Psoas muscle (tissue), 8 donors: ENCODE measurements at places on chromosomes 13 and 19. TPM values are rescaled to one million over a fixed set of nuclear protein-coding genes. Genes with fewer than 3 reads are reported as not detected.

- H3K27ac ChIP-seq = no peak overlapping the region
- H3K36me3 ChIP-seq = no peaks in the 10 kb centered on the region
- H3K4me1 ChIP-seq = no peaks in the 10 kb centered on the region
- no peaks in the 10 kb centered on the region for H3K27me3 ChIP-seq
- no peak for DNase-seq
Observed at GRCh38 chr13:82165396-82166174, 1716.7 kb downstream of the SLITRK1 start.

DNA sequence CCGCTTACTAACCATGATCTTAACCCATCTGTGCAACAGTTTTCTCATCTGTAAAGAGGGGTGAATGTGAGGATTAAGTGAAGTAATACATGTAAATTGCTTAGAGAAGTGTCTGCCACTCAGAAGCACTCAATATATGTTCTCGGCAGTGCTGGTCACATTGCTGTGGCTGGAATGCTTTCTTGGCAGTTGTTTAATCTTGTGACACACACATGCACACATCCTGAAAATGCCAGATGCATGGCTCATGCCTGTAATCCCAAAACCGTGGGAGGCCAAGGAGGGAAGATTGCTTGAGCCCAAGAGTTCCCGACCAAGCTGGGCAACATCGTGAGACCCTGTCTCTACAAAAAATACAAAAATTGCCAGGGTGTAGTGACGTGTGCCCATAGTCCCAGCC, 4.9 kb upstream of the DMKN start:
- H3K4me3 ChIP-seq = no peak overlapping the region
- H3K36me3 ChIP-seq = no peaks in the 10 kb centered on the region
- H3K27ac ChIP-seq = no peak overlapping the region
- no peak for DNase-seq
- H3K27me3 ChIP-seq = no peaks in the 10 kb centered on the region

DNA sequence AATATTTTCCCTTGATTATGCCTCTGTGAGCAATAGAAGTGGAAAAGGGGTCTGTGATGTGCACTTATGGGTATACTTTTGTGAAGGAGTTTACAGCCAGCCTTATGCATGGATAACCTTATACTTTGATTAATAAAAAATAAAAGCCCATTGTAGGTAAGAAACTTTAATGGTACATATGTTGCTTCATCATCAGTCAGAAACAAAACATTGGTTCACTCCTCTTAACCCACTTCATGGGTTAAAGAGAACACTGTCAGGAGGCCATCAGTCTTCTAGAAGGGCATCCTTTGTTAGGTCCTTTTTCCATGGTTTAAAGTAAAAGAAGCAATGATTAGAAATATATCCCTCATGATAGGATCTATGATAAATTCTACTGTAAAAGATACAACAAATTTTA, 952.1 kb upstream of the MIR17HG start:
- H3K27me3 ChIP-seq = no peaks in the 10 kb centered on the region
- H3K27ac ChIP-seq = no peak overlapping the region
- no peaks in the 10 kb centered on the region for H3K36me3 ChIP-seq
- H3K4me3 ChIP-seq = no peak overlapping the region
- H3K4me1 ChIP-seq = no peaks in the 10 kb centered on the region
- DNase-seq = no peak

GRCh38 chr13:63291701-63292100, 1876.1 kb upstream of the PCDH20 start:
- no peak for DNase-seq
- no peaks in the 10 kb centered on the region for H3K36me3 ChIP-seq
- no peaks in the 10 kb centered on the region for H3K4me1 ChIP-seq
- no peak overlapping the region for H3K4me3 ChIP-seq
- H3K27ac ChIP-seq = no peak overlapping the region

DNA sequence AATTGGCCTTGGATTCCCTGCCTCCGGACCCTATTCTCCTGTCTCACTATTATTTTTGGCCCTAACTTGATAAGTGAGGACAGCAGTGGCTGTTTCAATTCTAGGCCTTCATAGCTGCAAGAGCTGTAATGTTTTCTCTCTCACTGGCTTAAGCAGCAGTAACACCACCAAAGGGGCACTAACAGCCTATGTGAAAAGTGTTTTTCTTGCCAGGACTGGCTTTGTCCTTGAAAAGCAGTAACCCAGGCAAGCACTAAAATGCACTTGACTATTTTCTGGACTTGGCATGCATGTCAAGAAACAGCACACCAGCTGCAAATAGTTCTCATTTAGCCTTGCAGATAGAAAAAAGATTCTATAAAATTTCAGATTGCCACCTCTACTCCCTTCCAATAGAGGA, 9.3 kb upstream of the FBXL3 start:
- no peak overlapping the region for H3K4me3 ChIP-seq
- no peak for DNase-seq
- H3K27ac ChIP-seq = no peak overlapping the region
- H3K36me3 ChIP-seq = no peaks in the 10 kb centered on the region

DNA sequence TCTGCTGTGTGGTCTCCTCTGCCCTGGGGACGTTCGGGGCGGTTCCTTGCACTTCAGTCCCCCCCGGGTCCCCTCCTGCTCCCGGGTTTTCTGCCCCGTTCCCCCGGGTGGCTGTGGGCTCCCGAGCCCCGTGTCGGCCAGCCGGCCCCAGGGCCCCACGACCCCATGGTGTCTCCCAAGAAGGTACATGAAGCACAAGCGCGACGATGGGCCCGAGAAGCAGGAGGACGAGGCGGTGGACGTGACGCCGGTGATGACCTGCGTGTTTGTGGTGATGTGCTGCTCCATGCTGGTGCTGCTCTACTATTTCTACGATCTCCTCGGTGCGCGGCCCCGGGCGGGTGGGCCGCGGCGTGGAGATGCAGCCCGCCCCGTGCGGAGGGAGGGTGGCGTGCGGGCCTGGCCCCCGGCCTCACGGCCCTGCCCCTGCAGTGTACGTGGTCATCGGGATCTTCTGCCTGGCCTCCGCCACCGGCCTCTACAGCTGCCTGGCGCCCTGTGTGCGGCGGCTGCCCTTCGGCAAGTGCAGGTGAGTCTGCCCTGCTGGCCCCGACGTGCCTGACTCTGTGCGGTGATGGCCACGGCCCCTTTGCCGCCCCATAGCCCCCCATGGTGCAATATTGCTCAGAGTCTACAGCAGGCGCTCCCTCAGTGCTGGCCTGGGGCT, 11.3 kb downstream of the SPPL2B start:
- no peak for DNase-seq
- H3K4me1 ChIP-seq = no peaks in the 10 kb centered on the region
- H3K36me3 ChIP-seq = no peaks in the 10 kb centered on the region
- H3K27me3 ChIP-seq = no peaks in the 10 kb centered on the region
- H3K27ac ChIP-seq = no peak overlapping the region

GRCh38 chr13:35228536-35228935, 248.0 kb downstream of the MAB21L1 start:
- no peaks in the 10 kb centered on the region for H3K36me3 ChIP-seq
- H3K4me3 ChIP-seq = no peak overlapping the region
- H3K27ac ChIP-seq = no peak overlapping the region
- H3K27me3 ChIP-seq = no peaks in the 10 kb centered on the region
- DNase-seq = no peak

DNA sequence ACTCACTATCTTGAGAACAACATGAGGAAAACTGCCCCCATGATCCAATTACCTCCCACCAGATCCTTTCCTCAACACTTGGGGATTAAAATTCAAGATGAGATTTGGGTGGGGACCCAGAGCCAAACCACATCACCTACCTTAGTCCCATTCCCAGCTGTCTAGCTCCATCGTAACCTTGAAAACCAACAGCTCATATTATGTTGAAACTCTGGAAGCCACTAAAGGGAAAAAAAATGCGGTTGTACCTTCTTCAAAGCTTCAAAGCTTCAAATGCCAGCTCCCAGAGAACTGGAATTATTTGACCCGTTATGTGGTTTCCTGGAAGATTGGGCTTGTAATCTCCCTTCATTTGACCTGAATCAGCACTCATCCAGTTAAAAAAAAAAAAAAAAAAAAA, 223.1 kb upstream of the GPC6 start:
- H3K4me1 ChIP-seq = no peaks in the 10 kb centered on the region
- H3K27ac ChIP-seq = no peak overlapping the region
- H3K4me3 ChIP-seq = no peak overlapping the region
- no peaks in the 10 kb centered on the region for H3K27me3 ChIP-seq
- no peaks in the 10 kb centered on the region for H3K36me3 ChIP-seq

GRCh38 chr13:110220471-110220870, 86.5 kb downstream of the COL4A1 start:
- H3K36me3 ChIP-seq = no peaks in the 10 kb centered on the region
- H3K27ac ChIP-seq = no peak overlapping the region
- DNase-seq = no peak
- H3K4me3 ChIP-seq = no peak overlapping the region

- no peak for DNase-seq
- no peak overlapping the region for H3K27ac ChIP-seq
- peaks cover 5% of the 10 kb centered on the region for H3K4me1 ChIP-seq
- H3K36me3 ChIP-seq = no peaks in the 10 kb centered on the region
- H3K27me3 ChIP-seq = peaks cover 87% of the 10 kb centered on the region
Observed at GRCh38 chr19:41930926-41931592, 2.8 kb upstream of the ERFL start.

- H3K4me1 ChIP-seq = no peaks in the 10 kb centered on the region
- no peak for DNase-seq
- H3K27me3 ChIP-seq = no peaks in the 10 kb centered on the region
- no peak overlapping the region for H3K27ac ChIP-seq
Observed at GRCh38 chr13:76289558-76289957, 596.6 kb downstream of the KCTD12 start.

DNA sequence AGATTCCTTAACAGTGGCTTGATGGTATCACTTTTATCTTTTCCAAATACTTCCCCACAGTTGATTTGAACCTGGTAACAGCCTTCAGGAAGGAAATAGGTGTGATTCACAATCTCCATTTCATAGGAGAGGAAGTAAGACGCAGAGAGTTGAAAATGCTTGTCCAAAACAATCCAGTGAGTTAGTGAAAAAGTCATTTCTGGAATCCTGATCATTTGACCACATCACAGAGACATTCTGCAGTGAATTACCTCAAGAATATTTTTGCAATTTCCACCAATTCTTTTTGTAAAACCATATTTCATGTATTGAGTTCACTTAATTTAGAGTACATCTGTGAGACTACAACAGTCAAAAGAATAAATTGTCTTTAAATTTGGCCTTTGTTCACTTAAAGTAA, 292.8 kb downstream of the DCLK1 start:
- no peak overlapping the region for H3K4me3 ChIP-seq
- DNase-seq = no peak
- no peak overlapping the region for H3K27ac ChIP-seq
- H3K36me3 ChIP-seq = no peaks in the 10 kb centered on the region
- H3K4me1 ChIP-seq = no peaks in the 10 kb centered on the region

DNA sequence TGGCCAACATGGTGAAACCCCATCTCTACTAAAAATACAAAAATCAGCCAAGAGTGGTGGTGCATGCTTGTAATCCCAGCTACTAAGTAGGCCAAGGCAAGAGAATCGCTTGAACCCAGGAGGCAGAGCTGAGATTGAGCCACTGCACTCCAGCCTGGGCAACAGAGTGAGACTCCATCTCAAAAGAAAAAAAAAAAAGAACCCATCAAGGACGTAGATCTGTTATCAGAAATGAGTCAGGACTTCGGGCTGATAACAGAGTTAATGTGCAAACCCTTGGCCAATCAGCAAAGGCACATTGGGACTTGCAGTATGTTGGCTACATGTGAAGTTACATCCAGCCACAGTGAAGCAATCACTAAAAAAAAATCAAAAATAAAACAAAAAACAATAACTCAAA, 4.8 kb upstream of the LGALS7B start:
- H3K4me1 ChIP-seq = no peaks in the 10 kb centered on the region
- H3K27ac ChIP-seq = no peak overlapping the region
- H3K36me3 ChIP-seq = no peaks in the 10 kb centered on the region

GRCh38 chr13:34349091-34349722, 531.3 kb downstream of the RFC3 start:
- peak; percentile 79 for DNase-seq
- H3K36me3 ChIP-seq = no peaks in the 10 kb centered on the region
- no peaks in the 10 kb centered on the region for H3K4me1 ChIP-seq
- no peak overlapping the region for H3K27ac ChIP-seq
- no peaks in the 10 kb centered on the region for H3K27me3 ChIP-seq

GRCh38 chr19:44757057-44757734, 8.7 kb downstream of the BCL3 start:
- H3K36me3 ChIP-seq = peaks cover 62% of the 10 kb centered on the region
- peak; percentile 80 for DNase-seq
- peak overlapping the region; percentile 76 for H3K27ac ChIP-seq
- H3K4me3 ChIP-seq = peak overlapping the region; percentile 64
- peaks cover 45% of the 10 kb centered on the region for H3K4me1 ChIP-seq

GRCh38 chr19:38196245-38196837, 27.7 kb downstream of the DPF1 start:
- no peaks in the 10 kb centered on the region for H3K4me1 ChIP-seq
- no peaks in the 10 kb centered on the region for H3K27me3 ChIP-seq

DNA sequence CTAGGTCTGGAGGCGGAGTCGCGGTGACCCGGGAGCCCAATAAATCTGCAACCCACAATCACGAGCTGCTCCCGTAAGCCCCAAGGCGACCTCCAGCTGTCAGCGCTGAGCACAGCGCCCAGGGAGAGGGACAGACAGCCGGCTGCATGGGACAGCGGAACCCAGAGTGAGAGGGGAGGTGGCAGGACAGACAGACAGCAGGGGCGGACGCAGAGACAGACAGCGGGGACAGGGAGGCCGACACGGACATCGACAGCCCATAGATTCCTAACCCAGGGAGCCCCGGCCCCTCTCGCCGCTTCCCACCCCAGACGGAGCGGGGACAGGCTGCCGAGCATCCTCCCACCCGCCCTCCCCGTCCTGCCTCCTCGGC, at the start of gene SLC5A5:
TSS of gene SLC5A5 (plus strand) at position 68 of the 373 bp plus-strand sequence. CDS start 375 bp downstream, outside the sequence.
- H3K4me1 ChIP-seq = no peaks in the 10 kb centered on the region
- H3K36me3 ChIP-seq = no peaks in the 10 kb centered on the region
- no peak for DNase-seq
- no peak within 1 kb of the TSS for H3K4me3 ChIP-seq

DNA sequence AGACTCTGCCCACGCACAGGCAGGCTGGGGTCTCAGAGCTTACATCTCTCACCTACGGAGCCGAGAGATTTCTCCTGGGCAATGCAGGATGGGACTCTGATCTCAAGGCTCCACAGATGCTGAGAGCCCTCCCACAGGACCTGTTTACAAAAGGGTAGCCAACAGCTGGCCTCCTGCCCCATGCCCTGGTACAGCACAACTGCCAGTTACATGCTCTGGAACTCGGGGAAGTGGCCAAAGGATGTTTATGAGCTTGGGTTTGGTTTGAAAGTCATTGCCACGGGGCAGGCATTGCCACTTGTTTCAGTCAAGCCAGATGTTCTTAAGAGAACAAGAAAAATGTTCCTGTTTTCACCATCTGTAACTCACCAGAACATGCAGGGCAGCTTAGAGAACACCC, 3.5 kb downstream of the DHRS12 start:
- peaks cover 30% of the 10 kb centered on the region for H3K36me3 ChIP-seq
- no peaks in the 10 kb centered on the region for H3K27me3 ChIP-seq
- peaks cover 26% of the 10 kb centered on the region for H3K4me1 ChIP-seq
- H3K27ac ChIP-seq = no peak overlapping the region

The RFPL4AL1 gene
- polyA plus RNA-seq = not detected

The VAV1 gene
- 0.39 TPM for polyA plus RNA-seq

The ZNF536 gene
- 0.22 TPM for polyA plus RNA-seq

The CATSPERD gene
- polyA plus RNA-seq = not detected

The ZNF320 gene
- polyA plus RNA-seq = 3.7 TPM
